Activated B cell treated with CpG ODN at 0.5 μM for 24 hours (primary cell): ENCODE measurements at places on chromosomes 7 and 10.

DNA sequence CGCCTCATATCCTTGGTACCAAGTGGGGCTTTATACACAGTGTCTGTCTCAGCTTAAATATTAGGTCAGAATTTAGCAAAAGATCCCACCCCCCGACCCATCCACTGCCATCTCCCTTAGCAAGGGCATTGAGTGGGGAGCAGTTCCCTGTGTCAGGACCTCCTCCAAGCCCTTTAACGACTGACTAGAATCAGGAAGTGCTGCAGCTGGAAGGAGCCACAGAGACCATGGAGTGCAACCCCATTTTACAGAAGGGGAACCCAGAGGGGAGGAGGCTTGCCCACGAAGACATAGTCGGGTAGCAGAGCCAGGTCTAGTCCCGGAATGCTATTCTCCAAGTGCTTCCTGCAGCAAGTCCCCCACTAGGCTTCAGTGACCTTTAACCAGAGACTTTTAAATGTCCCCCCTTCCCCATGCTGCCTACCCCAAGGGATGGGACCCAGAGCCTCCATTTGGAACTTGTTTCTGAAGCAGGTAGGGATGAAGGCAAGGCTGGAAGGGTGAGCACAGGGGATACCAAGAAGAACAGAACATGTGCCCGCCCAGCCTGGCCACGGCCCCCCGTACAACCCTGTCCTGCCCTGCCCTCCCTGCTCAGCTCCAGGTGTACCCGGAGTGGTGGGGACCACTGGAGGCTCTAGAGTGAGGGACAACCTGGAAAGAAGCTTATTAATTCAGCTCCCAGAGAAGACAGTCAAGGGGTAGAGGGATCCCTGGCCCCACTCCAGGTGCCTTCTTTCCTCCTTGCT is 41.3 kb downstream of the C10orf105 start:
- no peak overlapping the region for H3K4me3 ChIP-seq
- DNase-seq = no peak
- no peaks in the 10 kb centered on the region for H3K36me3 ChIP-seq
- H3K27me3 ChIP-seq = peaks cover 6% of the 10 kb centered on the region

- no peak for DNase-seq
- no peak overlapping the region for H3K27ac ChIP-seq
- H3K4me3 ChIP-seq = no peak overlapping the region
Measured at GRCh38 chr7:597348-598178, 77.9 kb upstream of the PDGFA start.

DNA sequence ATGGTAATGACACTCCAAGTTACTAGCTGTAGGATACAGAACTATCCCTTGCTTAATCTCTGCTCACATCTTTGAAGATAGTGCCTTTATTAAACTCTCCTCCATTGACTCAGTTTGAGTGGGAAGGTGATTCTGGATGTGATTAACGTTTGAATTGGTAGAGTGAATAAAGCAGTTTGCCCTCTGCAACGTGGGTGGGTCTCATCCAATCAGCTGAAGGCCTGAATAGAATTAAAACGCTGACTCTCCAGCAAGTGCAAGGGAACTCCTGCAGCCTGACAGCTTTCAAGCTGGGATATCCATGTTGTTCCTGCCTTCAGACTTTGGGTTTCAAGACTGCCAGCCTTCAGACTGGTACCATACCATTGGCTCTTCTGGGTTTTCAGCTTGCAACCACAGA is 21.6 kb downstream of the KLF14 start:
- H3K36me3 ChIP-seq = no peaks in the 10 kb centered on the region
- DNase-seq = no peak
- H3K27ac ChIP-seq = no peak overlapping the region
- H3K4me1 ChIP-seq = no peaks in the 10 kb centered on the region
- peaks cover 11% of the 10 kb centered on the region for H3K27me3 ChIP-seq

DNA sequence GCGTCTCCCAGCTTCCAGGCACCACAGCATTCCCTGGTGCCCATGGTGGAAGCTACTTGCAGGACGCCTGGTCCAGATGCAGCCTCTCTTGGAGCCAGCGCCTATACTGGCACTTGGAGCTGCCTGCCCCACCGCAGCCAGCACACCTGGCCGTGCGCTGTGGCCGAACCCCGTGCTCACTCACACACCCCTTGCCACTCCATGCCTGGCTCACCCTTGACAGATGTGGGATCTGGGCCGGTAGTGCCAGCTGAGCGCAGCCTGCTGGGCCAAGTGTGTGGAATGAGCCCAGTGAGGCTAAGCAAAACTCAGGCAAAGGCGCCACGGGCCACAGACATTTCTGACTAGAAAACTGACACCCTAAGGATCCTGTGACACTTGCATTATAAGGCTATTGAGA is 884.8 kb downstream of the LRMDA start:
- no peak for DNase-seq
- H3K27ac ChIP-seq = no peak overlapping the region
- H3K4me3 ChIP-seq = no peak overlapping the region
- H3K27me3 ChIP-seq = no peaks in the 10 kb centered on the region

DNA sequence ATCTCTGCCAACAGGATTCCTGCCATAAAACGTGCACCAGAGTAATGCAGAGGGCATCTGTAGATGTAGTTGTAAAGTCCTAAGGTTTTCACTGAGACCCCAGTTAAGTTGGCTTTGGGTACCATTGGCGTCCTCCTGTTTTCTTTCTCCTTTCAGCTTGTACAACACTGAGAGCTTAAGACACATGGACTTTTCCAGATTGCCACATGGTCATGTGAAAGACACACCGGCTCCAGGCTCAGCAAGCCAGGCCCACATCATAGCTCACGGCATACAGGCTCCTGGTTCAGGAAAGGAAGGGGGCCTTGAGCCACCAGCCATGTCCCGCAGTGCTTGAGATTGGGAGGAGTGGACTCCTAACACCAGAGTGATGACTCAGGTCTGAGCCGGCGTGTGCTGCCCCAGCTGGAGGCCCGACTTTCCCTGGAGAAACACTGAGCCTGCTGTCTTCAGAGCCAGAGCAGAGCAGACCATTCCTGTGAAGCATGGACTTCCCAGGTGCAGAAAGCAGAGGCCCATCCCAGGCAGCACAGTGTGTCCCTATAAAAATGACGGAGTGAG is 252.7 kb downstream of the PRPF18 start:
- no peak overlapping the region for H3K27ac ChIP-seq
- peaks cover 13% of the 10 kb centered on the region for H3K27me3 ChIP-seq

- no peak overlapping the region for H3K27ac ChIP-seq
- no peaks in the 10 kb centered on the region for H3K36me3 ChIP-seq
- no peak for DNase-seq
Measured at GRCh38 chr7:133139350-133139749, 57.5 kb upstream of the CHCHD3 start.

DNA sequence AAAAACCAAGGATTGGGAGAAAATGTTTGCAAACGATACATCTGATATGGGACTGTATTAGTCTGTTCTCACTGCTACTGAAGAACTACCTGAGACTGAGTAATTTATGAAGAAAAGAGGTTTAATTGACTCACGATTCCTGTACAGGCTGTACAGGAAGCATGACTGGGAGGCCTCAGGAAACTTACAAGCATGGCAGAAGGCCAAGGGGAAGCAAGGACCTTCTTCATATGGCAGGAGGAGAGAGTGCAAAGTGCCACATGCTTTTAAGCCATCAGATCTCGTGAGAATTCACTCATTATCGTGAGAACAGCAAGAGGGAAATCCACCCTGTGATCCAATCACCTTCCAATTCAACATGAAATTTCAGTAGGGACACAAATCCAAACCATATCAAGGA is 11.0 kb downstream of the ZNF713 start:
- no peak for DNase-seq
- H3K36me3 ChIP-seq = peaks cover 2% of the 10 kb centered on the region
- no peaks in the 10 kb centered on the region for H3K27me3 ChIP-seq
- H3K4me1 ChIP-seq = no peaks in the 10 kb centered on the region
- no peak overlapping the region for H3K27ac ChIP-seq

DNA sequence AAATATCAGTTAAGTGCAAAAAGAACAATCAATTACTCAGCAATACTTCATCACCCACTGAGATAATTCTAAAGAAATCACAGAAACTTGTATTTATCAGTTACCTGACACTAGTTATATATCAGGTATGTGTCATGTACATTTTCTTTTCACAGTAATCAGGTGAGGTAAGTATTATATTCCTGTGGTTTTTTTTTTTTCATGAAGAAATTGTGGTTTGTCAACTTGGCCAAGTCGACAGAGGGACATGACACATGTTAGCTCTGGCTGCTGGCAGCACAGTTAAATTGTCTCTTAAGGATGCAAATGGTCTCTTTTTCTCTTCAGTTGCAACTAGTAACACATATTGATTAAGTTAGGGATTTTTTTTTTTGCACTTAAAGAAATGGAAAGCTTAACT is 13.7 kb upstream of the GPR141 start:
- no peaks in the 10 kb centered on the region for H3K36me3 ChIP-seq
- DNase-seq = no peak
- H3K4me3 ChIP-seq = no peak overlapping the region
- H3K27me3 ChIP-seq = peaks cover 63% of the 10 kb centered on the region

- DNase-seq = no peak
- H3K4me3 ChIP-seq = peak overlapping the region; percentile 11
- peak overlapping the region; percentile 0 for H3K27ac ChIP-seq
- H3K4me1 ChIP-seq = peaks cover 56% of the 10 kb centered on the region
- no peaks in the 10 kb centered on the region for H3K36me3 ChIP-seq
Measured at GRCh38 chr7:24911213-24911603, 68.8 kb downstream of the OSBPL3 start.

GRCh38 chr7:138825049-138825721 is 27.2 kb upstream of the ATP6V0A4 start:
- H3K36me3 ChIP-seq = no peaks in the 10 kb centered on the region
- DNase-seq = no peak
- H3K4me1 ChIP-seq = no peaks in the 10 kb centered on the region
- H3K4me3 ChIP-seq = no peak overlapping the region
- no peak overlapping the region for H3K27ac ChIP-seq
